ENCODE measurements at places on chromosomes 5 and 9.

- DNase-seq, result no peak
Measured at GRCh38 chr5:89351222-89351621, 468.2 kb upstream of the MEF2C start.

DNA sequence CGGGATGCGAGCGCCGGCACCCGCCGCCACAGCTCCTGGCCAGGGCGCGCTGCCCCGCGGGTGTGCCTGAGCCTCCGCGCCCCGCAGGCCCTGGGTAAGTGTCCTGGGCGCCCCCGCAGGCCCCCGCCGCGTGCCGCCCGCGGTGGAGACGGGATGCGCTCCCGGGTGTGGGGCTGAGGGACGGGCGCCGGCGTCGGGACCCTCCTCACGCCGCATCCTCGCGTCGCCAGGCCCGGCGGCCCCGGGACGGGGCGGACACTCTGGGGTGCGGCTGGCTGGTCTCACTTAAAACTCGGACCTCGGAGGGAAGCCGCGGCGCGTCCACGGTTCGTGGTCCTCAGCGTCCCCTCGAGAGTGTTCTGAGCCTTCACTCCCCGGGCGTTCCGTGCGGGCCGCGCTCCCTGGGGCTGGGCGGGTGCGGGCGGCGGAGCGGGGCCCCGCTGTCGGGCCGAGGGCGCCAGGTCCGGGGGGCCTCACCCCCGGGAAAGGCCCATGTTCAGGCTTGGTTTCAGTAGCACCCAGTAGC is 275 bp downstream of the AHRR start:
- no peak for DNase-seq

GRCh38 chr5:11139217-11139865 is 378.3 kb upstream of the DAP start:
- DNase-seq, result no peak

DNA sequence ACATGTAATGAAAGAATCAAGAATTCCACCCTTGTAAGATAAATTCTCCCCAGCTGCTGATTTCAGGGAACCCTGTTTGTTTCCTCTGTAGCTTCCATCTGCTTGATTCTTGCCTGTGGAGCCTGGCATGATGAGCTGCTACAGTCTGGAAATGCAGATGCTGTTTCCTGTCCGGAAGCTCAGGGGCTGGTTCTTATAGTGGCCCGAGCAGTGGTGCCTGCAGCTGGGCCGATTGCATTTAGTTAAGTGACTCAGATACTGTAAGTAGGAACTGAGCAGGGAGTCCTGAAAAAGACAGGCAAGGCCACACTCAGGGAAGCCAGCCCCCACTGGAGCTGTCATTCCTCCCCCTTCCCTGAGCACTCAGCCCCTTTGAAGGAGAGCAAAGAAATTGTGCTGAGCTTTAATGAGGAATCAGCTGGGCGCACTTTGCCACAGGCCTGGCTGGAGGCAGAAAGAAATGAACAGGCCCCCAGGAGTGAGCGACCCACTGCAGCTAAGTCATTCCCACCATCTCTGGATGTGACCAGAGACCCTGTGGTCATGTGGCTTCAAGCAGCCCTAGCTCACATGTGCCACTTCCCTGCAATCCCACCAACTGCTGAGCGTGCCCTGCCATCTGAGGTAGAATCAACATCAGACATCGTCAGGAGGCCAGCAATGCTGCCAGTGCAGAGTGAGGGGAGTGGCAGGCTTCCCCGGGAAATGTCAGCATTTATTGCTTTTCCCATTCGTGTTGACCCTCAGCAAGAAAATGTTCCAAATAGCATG is 206.0 kb upstream of the WWC1 start:
- no peak for DNase-seq

- no peak for DNase-seq
Measured at GRCh38 chr5:107408564-107408963, 262.2 kb downstream of the EFNA5 start.

DNA sequence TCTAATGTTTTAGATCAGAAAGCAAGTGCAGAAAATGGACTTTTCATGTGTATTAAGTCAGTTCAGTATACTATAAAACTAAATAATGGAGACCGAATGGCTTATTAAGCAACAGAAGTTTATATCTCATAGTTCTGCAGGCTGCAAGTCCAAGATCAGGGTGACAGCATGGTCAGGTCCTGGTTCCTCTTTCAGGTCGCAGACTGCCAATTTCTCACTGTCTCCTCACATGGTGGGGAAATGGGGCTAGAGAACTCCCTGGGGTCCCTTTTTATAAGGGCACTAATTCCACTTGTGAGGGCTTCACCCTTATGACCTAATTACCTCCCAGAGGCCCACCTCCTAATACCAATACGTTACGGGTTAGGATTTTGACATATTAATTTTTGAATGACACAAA is 48.7 kb downstream of the RICTOR start:
- no peak for DNase-seq

DNA sequence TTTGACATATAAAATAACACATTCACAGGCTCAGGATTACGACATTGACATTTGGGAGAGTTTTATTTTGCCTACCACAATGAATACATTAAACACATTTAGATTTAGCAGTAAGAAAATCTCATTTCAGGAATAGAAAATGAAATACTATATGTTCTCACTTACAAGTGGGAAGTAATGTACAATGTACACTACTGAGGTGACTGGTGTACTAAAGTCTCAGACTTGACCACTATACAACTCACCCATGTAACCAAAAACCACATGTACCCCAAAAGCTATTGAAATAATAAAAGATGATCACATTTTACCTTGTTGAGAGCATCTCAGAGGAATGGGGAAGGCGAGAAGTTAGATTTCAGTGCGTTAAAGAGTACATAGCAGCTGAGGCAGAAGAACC is 1202.4 kb upstream of the SEMA6A start:
- DNase-seq, result no peak

DNA sequence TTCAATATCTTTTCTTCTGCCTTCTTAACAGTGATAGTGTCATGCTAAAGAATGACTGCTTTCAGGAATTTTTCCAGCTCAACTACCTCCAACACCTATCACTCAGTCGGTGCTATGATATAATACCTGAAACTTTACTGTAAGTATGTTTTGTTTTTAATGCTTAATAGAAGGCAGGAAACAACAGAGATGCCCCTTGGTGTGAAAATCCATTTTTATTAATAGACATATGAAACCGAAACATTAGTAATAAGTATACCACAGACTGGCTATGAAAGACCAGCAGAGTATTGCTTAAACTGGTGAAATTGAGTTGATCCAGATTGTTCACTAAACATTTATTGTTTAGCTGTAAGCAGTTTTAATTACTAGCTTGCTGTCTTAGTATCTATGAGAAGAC is 25.2 kb downstream of the SKP2 start:
- DNase-seq, result no peak

GRCh38 chr5:178193251-178193809 is 6.2 kb upstream of the GMCL2 start:
- DNase-seq, result no peak

- no peak for DNase-seq
Measured at GRCh38 chr5:143010351-143010750, 240.2 kb downstream of the ARHGAP26 start.

GRCh38 chr9:132879457-132880323 is 992 bp downstream of the SPACA9 start:
- no peak for DNase-seq

DNA sequence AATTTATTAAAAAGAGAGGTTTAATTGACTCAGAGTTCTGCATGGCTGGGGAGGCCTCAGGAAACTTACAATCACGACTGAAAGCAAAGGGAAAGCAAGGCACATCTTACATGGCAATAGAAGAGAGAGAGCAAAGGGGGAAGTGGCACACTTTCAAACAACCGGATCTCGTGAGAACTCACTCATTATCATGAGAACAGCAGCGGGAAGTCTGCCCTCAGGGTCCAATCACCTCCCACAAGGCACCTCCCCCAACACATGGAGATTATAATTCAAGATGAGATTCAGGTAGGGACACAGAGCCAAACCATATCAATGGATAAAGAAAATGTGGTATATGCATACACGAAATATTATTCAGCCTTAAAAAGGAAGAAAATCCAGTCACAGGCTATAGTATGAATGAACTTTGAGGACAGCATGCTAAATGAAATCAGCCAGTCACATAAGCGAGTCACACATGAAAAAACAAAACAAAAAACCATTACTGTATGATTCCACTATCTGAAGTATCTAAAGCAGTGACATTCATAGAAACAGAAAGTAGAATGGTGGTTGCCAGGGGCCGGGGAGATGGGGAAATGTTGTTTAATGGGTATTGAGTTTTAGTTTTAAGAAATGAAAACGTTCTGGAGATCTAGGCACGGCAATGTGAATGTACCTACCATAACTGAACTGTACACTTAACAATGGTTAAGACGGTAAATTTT is 83.4 kb upstream of the PCA3 start:
- DNase-seq, result no peak

DNA sequence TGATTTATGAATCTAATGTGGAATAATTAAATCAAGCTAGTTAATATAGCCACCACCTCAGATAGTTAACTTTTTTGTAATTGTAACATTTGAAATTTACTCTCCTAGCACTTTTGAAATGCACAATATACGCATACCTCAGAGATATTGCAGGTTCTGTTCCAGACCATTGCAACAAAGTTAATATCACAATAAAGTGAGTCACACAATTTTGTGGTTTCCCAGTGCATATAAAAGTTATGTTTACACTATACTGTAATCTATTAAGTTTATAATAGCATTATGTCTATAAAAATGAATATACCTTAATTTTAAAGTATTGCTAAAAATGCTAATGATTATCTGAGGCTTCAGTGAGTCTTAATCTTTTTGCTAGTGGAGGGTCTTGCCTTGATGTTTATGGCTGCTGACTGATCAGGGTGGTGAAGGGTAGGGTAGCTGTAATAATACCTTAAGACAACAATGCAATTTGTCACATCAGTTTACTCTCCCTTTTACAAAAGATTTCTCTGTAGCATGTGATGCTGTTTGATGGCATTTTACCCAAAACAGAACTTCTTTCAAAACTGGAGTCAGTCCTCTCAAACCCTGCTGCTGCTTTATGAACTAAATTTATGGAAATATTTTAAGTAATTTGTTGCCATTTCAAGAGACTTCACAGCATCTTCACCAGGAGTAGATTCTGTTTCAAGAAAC is 235.1 kb upstream of the ADAMTSL1 start:
- peak; percentile 15 for DNase-seq

GRCh38 chr9:22136461-22137096 is 127.5 kb upstream of the CDKN2B start:
- DNase-seq, result no peak

DNA sequence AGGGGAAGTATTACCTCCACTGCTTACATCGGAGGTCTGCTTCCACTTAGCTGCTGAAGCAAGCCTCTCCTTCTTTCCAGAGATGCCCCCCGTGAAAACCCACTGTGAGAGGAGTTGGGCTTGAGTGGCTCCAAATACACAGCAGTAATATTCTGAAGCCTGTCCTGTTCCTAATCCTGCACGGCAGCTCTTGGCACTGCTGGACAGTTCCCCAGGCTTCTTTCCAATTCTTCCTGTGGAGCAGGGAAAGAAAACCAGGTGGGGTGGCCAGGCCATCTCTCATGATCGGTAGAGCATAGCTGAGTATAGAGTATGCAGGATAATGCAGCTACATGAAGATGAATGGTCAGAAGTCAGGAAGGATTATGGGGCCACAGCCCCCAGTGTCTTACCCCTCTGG is 335.3 kb downstream of the MARCHF11 start:
- no peak for DNase-seq

- no peak for DNase-seq
Measured at GRCh38 chr5:2936413-2936812, 184.9 kb upstream of the IRX2 start.

GRCh38 chr9:16335788-16336580 is 534.5 kb downstream of the BNC2 start:
- peak; percentile 1 for DNase-seq

DNA sequence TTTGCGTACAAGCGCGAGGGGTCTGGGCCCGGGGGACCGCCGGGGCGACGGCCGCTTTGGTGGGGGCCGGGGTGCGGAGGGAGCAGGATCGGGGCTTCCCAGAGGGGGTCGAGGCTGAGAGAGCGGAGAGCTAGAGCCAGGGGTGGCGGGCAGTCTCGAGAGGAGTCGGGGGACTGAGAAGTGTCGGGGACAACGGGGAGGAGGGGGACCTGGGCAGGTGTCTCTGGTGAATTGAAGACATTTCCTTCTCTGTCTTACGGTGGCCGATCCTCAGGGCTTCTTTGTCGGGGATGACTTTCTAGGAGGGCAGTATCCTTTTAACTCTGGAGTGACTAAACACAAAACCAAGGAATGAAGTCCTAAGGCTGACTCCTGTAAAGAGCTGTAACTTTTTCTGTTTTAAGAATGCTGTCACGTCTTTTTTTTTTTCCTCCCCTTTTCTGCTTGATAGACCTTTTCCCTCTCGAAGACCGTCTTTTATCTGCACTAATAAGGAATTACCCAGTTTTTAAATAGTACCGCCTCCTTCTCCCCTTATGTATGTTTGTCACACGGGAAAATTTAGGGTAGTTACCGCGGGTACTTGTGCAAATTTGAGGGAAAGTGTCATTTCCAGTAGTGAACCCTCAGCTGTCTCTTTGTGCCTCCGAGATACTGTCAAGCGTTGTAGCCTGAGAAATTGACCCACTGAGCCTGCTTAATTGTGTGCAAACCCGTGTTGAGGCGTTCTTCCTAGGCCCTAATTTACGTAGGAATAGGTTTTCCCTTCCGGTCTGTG is 822 bp downstream of the DENND4C start:
- peak; percentile 9 for DNase-seq

- DNase-seq, result no peak
Measured at GRCh38 chr9:78097541-78097940, 65.9 kb upstream of the GNAQ start.

GRCh38 chr5:584216-584615 is 27.9 kb upstream of the CEP72 start:
- DNase-seq, result no peak

DNA sequence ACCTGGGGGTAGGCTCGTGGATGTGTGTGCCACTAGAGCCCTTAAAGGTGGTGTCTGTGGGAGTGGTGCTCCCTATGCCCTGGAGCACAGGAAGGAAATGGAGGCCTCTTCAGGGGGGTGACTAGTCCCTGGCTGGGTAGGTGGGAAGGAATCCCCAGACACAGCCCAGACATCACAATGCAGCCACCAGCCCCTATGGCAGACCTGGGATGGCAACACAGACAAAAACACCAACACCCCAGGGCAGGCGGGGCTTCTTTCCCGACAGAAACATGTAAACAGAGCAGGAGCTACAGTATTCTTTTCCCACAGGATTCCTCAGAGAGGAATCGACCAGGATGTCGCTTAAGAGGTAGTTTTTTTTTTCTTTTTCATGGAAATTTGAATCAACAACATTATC is 10.4 kb upstream of the NR5A1 start:
- DNase-seq, result no peak
